Stimulated activated CD8-positive, alpha-beta memory T cell treated with anti-CD3 and anti-CD28 coated beads, Interleukin-15, amount 100 ng/mL, for 24 hours (primary cell): ENCODE measurements at places on chromosomes 11 and 22.

DNA sequence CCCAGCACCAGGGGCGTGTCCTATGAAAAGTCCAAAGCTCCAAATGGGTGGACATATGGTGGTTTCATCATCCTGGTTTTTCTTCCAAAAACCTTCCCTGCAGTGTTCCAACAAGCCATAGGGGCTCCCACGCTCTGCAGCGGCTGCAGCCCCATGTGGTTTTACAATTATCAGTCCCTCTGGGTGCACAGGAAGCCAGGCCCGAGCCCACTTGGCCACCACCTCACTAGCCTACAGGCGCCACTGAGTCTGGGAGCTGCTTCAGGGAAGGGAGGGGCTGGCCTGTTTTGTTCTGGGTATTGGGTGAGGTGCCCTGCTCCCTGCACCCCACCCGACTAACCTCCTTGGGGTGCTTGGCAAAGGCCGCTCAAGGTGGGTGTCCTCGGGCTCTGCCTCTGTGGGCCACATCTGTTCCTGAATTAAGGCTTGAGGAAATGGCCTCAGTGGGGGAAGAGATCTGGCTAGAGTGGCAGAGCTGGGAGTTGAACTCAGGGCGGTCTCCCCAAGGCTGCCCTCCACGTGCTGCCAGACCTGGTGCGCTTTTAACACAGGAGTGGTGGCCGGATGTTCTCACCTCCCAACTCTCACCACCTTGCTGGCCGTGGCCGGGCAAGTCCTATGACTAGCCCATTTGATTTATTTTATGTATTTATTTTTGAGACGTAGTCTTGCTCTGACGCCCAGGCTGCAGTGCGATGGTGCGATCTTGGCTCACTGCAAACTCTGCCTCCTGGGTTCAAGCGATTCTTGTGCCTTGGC, 5.3 kb upstream of the CDC42BPG start:
- no peak for DNase-seq

GRCh38 chr11:88284336-88285050, 53.0 kb downstream of the CTSC start:
- no peak for DNase-seq

GRCh38 chr11:64396079-64396591, 37.2 kb downstream of the RPS6KA4 start:
- DNase-seq: no peak

DNA sequence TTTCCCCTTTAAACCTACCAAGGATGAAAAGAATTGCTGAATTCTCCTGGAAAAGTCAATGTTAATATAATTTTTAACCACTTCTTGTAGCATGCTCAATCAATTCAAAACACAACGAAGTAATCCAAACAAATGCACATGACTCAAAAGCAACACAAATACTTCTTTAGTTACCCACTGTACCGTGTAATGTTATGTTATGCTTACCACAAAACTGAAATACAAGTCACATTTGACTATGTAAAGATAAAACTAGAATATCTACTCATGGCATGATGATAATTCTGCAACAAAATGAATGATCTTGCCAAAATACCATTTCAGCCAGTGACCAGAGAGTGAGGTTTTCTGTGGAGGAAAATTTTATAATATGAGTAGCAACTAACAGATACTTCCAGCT, 587.0 kb downstream of the DLG2 start:
- DNase-seq: no peak

- no peak for DNase-seq
Observed at GRCh38 chr11:34773211-34773610, 143.0 kb downstream of the APIP start.

DNA sequence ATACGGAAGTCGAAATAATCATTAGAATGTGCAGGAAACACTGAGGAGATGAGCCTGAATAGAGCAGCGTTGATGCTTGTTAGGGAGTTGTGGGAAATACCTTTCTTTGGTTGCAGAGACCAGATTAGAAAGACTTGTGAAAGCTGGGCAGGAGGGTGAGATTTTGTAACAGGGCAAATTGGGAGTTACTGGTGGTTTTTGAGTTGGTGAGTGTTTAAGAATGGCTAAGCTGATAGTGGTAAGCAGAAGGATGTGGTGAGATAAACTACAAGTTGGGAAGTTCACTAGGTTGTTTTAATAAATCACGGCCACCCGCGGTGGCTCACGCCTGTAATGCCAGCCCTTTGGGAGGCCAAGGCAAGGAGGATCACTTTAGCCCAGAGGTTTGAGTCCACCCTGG, 34.4 kb downstream of the MCAM start:
- no peak for DNase-seq

- DNase-seq: no peak
Observed at GRCh38 chr22:44931077-44931540, 78.7 kb downstream of the PHF21B start.

GRCh38 chr11:75616281-75616680, 52.6 kb downstream of the MAP6 start:
- DNase-seq: no peak

DNA sequence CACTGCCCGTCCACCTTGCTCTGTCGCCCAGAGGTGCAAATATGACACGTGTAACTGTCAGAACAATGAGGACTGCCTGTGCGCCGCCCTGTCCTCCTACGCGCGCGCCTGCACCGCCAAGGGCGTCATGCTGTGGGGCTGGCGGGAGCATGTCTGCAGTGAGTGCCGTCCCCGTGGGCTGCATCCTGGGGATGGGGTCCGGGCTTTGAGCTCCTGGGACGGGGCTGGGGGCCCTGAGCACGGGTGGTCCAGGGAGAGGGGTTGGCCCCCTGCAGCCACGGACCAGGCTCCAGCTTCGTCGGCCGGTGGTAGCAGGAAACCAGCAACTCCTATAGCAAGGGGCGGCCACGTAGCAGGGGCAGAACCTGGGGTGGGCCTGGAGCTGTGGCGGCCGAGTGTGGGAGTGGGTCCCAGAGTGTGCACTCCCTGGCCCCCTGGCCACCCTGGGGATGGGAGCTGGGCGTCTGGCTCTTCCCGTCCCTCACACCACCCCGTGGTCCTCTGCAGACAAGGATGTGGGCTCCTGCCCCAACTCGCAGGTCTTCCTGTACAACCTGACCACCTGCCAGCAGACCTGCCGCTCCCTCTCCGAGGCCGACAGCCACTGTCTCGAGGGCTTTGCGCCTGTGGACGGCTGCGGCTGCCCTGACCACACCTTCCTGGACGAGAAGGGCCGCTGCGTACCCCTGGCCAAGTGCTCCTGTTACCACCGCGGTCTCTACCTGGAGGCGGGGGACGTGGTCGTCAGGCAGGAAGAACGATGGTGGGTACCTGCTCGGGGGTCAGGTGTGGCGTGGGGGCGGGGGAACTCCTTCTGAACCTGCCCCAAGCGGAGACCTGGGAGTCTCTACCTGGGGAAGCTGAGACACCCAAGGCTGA, 10.1 kb downstream of the MUC2 start:
- DNase-seq: no peak

GRCh38 chr22:24827296-24827695, 21.3 kb downstream of the SGSM1 start:
- DNase-seq: no peak

GRCh38 chr11:94675813-94676212, 92.3 kb upstream of the AMOTL1 start:
- no peak for DNase-seq

GRCh38 chr11:69292221-69292648, 1.7 kb upstream of the MYEOV start:
- peak; percentile 33 for DNase-seq

DNA sequence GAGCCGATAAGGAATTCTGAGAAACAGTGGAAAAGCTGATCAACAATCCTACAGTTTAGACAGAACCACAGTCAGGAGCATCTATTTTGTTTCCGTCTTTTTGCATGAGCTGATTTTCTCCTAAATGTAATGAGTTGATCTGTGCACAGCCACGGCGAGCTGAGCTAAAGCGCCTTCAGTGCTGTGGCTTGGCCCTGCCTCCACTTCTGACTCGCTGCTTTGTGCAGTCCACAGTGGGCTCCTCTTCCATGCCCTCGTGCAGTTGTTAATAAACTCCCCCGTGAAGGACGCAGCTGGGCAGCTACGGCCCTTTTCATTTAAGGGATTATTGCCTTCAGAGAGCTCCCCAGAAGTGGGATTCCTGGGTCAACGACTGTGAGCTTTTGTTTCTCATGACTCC, 39.4 kb downstream of the SCUBE1 start:
- no peak for DNase-seq

- DNase-seq: no peak
Observed at GRCh38 chr11:88246696-88247095, 71.5 kb upstream of the RAB38 start.

DNA sequence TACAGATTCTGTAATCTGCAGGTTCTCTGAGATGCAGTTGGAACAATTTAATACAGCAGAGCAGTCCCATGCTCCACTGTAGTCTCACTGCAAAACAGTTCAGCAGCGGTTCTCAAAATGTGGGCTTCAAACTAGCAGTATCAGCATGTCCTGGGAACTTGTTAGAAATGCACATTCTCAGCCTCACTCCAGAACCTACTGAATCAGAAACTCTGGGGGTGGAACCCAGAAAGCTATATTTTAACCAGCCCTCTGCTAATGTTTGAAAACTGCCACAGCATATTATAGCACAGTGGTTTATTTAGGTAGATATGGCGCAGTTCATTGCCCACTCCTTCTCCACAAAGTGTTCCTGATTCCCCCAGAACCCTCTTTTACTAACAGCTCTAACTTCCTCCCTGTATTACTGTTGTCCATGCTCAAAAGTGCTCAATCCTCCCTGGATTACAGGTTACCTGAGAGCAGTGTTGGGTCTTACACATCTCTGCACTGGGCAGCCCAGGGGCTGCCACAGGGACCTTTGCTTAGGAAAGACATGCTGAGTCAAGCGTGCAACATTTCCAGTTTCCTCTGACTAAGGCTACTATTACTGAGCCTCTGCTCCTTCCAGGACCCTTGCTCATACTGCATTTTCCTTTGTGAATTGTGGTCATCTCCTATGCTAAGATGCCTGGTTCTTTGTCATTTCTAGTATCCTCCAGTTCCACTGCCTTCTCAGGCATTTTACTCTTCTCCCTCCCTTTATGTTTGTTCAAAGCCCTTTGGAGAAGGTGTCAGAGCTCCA, 7.7 kb upstream of the DGAT2 start:
- DNase-seq: no peak

DNA sequence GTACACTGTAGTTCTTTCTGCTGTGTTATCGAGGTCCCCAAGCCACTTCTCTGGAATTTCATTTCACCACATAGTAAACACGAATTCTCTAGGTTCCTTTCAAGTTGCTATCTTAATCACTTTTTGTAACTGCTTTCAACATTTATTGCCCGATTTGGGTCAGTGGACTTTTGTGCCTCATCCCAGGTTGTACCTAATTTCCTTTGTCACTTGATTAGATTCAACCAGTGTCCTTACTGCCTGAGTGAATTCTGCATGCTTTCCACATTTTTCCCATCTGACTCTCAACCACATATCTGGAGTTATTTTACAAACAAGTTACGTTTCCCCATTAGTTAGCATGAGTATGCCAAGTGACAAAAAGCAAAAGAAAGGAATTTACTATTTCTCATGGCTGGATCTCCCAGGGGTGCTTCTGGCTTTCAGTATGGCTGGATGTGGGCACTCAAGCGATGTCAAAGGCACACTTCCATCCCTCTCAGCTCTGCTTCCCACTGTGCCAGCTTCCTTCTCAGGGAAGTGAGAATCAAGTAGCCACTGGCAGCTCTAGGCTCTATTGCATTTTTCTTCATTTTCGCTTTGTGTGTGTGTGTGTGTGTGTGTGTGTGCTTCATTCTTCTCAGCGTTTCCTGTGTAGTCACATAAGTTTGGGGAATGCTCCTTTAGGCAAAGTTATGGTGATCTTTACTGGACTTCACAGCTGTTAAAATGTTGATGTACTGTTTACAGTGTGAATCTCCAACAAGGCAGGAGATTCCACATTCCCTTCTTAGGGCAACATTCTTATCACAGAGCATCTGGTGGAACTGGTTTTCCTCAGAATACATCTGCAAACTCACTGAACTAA, 128.9 kb downstream of the DBX1 start:
- DNase-seq: no peak

- no peak for DNase-seq
Observed at GRCh38 chr11:66862559-66863037, 5.7 kb downstream of the LRFN4 start.

DNA sequence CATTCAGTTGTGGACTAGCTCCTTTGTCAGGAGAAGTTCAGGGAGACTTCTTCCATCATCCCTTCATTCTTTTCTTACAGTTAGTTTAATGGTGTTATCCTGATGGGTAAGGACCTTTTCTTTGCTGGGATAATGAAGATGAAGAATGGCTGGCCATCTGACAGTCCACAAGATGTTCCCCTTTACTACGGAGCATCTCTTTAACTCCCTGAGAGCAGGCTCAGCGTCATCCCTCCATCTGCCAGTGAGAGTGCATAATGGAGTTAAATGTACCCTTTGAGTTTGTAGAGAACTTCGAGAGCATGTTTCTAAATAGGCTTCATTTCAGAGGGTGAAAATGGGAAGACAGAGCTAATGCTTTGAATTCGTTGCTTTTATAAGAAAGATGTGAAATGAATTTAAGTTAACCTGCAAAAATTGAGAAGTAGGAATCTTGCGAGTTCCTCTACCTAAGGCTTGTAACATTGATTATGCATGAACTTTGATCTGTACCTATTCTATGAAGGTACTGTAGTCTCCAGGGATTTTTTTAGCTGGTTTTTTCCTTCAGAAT, 1.7 kb downstream of the EP300 start:
- DNase-seq: no peak

DNA sequence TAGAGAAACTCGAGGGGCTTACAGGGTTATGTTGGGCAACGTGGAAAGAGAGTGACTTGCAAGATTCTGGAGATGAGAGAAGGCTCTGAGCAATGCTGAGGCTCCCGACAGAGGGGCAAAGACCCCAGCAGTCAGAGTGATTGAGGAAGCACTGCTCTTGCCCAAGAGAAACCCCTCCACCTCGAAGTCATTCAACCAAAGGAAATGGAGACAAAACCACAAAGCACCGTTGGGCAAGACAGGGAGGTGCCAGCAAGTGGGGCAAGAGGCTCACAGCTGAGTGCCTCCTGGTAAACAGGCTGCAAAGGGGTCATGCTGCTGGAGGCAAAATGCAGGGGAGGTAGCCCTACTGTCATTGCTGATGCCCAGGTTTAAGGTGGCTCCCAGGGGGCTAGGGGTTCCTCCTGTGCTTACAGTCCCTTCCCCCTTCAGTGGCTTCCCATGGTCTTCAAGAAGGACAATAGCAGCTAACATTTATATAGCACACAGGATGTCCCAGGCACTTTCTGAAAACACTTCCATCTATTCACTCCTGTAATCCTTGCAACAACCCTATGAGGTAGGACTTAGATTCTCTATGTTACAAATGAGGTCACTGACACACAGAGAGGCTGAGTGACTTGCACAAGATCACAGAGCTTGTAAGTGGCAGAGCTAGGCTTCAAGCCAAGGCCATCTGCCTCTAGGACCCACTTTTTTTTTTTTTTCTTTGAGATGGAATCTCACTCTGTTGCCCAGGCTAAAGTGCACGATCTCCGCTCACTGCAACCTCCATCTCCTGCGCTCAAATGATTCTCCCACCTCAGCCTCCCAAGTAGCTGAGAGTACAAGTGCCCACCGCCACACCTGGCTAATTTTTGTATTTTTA, 18.1 kb upstream of the MYH9 start:
- no peak for DNase-seq

- DNase-seq: no peak
Observed at GRCh38 chr11:35166369-35167360, 27.7 kb downstream of the CD44 start.
